IPS DF 19.7 (cell line): ENCODE measurements at places on chromosomes 7 and 10.

DNA sequence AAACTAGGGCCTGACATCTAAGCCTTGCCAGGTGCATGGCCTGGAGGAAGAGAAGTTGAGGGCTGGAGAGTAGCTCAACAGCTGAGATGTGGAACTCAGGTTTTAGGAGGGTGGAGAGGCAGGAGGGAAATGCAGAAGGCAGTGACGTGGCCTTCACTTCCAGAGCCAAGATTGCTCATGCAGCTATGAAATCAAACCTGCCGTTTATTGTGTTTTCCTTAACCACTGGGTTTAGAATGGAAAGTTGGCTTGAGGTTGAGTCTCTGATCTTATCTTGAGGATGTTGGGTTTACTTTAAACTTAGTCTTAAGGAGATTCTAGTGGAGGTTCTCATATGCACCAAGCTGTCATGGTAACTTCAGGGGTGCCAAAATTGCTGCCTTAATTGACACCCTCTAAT is 178.6 kb downstream of the SORCS3 start:
- no peak for DNase-seq

DNA sequence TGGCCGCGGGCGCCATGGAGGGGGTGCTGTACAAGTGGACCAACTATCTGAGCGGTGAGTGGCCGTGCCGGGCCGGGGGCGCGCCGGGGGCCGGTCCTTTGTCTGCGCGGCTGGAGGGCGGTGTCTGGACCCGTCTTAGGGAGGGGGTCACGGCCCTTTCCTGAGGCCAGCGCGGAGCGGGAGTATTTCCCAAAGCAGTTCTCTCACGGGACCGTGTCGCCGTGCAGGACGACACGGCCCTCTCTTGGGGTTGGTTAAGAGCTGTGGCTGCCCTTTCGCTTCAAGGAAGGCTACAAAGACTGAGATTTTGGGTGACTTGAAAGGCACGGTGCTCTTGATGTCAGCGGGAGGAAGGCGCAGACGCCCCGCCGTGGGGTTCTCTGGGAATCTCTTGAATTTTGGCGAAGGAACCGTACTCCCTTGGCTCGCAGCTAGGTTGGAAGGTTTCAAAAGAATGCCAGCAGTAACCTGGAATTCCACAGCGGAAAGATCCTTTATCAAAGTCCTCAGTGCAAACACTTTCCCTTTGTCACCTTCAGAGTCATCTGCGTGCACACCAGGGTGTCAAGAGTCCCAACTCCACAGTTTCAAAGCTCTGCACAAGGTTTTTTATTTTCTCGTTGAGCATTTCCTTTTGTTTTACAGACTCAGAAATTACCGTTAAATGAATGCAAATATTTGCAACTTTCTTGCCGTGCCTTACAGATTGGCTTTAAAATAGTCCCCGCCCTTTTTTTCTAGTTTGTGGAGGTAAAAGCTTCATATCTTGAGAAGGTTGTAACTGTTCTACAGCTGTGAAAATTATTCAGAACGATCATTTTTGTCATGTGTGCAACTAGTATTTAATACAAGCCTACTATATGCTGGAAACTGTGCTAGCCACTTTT is 780 bp downstream of the PLEKHA8 start:
- no peak for DNase-seq

GRCh38 chr10:114691442-114691941 is 33.4 kb upstream of the ABLIM1 start:
- DNase-seq, result no peak

DNA sequence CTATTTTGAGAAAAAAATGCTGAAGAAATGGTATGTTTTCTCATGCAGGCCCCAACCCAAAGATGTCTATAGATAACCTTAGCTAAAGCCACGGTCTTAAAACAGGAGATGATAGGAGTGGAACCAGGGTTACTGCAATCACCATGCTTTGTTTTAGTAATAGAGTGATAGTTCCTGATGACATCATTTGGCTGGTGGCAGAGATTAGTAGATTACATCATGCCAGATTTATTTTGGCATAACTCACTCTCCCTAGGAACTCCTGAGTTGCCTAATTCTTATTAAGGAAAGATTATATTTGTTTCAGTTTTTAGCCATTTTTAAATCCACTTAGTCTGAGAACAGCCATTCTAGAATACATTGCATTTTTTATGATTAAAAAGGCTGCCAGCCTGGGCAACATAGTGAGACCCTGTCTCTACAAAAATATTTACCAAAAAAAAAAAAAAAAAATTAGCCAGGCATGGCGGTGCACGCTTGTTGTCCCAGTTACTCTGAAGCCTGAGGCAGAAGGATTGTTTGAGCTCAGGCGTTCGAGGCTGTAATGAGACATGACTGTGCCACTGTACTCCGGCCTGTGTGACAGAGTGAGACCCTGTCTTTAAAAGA is 17.8 kb downstream of the ENO4 start:
- DNase-seq, result no peak

DNA sequence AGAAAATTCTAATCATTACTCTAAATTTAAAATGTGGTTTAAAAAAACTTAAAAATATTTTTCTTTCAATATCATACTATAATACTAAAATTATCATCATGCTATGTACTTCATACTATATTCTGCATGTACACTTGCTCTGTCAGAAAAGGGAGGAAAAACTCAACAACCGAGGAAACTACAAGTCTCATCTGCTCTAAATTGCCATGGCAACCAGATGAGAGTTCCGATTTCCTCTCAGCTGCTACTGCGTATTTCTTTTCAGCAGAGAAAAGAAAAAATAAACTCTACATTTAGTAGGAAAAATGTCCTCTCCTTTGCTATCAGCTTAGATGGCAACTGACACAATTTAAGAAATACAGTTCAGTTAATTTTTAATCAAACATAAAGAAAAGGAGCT is 178.9 kb downstream of the SRPK2 start:
- no peak for DNase-seq

GRCh38 chr7:30027740-30028215 is 434 bp upstream of the PLEKHA8 start:
- DNase-seq, result no peak

DNA sequence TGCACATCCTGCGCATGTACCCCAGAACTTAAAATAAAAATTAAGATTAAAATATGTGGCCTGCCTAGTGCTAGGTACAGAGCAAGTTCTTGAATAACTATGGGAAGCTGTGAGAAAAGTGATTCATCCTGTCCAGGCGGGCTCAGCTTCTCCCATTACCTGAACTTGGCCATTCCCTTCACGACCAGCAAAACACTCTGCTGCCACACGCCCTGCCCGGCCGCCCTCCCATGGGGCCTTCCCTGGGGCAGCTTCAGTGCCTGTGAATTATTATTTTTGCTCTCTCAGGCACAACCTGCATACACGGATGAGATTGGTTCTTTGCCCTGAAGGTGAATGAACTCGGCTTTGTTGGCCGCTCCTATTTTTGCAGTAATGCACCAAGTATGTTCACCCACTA is 209.2 kb upstream of the SHH start:
- no peak for DNase-seq
